ENCODE measurements at places on chromosomes 11 and 22.

GRCh38 chr11:2807025-2807681, 78.4 kb downstream of the CDKN1C start:
- no peak for DNase-seq

GRCh38 chr11:78403781-78404180, 13.8 kb downstream of the GAB2 start:
- no peak for DNase-seq

DNA sequence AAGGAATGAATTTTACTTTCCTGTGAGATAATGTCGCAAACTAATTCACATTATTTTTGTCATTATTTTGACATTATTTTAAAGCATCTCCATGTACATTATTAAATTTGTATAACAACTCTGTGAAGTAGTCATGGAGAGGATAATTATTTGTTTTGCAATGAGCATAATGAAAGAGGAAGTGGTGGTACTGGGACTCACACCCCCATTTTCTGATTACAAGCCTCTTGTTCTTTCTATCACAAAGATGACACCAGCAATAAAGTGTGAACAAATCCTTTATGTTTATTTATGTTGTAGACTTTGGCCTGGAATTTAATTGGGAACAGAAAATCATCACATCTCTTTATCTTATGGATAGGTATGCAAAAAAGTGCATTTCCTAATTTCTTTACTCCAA, 522.6 kb downstream of the TMEM135 start:
- no peak for DNase-seq

GRCh38 chr22:39959640-39960447, at the start of gene TMA7B:
Gene TMA7B, plus strand, starts transcription at chr22:39960397. Its CDS starts 3,978 bp downstream, at chr22:39964375.
- DNase-seq = no peak

GRCh38 chr11:60769811-60770210, 13.1 kb downstream of the MS4A15 start:
- DNase-seq = no peak

DNA sequence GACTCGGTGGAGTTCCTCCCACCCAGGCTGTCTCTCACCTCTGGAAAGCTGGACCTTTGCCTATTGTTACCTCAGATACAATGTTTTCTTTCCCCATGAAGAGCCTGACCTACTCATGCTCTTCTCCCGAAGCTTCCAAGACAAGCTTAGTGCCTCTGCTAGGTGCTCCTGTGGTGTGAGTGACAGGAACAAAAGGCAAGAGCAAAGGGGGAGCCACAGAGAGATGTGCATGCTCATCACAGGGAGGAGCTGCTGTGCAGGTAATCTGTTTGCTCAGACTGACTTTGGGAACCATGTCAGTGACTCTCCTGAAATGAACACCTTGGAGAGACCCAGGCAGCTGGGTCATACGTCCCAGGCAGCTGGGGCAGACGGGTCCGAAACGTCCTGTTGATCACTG, 53.6 kb upstream of the VSTM5 start:
- DNase-seq = no peak

- no peak for DNase-seq
Measured at GRCh38 chr11:110787680-110788079, 75.4 kb upstream of the ARHGAP20 start.

DNA sequence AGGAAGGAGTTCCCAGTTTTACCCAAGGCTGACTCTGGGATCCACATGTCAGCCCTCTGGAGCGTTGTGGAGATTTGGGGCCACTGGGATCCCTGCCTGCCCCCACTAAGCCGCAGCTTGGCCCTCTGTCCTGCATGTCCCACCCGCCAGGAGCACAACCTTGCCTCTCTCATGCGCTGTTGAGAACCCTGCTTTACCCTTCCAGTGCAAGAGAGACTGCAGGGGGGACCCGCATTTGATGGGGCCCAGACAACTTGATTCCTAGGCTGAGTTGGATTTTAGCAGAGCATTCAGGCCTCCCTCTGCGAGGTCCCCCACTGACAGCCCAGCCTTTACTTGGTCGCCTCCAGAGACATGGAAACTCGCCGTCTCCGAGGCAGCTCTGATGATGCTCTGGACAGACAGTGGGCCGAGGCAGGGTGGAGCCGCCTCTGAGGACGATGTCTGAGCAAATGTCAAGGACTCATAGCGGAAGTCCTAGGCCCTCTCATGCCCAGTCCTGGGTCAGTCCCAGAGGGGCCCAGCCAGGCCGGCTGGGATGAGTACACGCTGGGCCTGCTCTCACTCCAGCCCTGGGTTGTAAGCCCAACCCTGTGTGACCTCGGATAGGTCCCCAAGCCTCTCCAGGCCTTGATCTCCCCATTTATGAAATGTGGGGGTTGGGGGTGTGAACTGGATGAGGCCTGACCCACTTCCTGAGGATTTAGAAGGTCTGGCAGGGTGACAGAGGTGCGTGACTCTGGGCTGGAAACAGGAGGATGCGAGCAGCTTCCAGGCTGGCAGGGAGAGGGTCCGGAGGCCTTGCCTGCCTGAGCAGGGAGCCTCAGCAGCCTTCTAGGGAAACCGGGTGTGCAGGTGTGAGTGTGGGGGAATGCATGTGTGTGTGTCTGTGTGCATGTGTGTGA, 630 bp downstream of the CD5 start:
- DNase-seq = no peak

GRCh38 chr11:92376146-92376599, 151.6 kb downstream of the FAT3 start:
- no peak for DNase-seq

- DNase-seq = no peak
Measured at GRCh38 chr22:22710719-22711531, 66.5 kb downstream of the GGTLC2 start.

GRCh38 chr22:37659897-37660708, 1.6 kb downstream of the PDXP start:
- no peak for DNase-seq

GRCh38 chr11:95157824-95158223, 68.2 kb downstream of the ENDOD1 start:
- DNase-seq = no peak

DNA sequence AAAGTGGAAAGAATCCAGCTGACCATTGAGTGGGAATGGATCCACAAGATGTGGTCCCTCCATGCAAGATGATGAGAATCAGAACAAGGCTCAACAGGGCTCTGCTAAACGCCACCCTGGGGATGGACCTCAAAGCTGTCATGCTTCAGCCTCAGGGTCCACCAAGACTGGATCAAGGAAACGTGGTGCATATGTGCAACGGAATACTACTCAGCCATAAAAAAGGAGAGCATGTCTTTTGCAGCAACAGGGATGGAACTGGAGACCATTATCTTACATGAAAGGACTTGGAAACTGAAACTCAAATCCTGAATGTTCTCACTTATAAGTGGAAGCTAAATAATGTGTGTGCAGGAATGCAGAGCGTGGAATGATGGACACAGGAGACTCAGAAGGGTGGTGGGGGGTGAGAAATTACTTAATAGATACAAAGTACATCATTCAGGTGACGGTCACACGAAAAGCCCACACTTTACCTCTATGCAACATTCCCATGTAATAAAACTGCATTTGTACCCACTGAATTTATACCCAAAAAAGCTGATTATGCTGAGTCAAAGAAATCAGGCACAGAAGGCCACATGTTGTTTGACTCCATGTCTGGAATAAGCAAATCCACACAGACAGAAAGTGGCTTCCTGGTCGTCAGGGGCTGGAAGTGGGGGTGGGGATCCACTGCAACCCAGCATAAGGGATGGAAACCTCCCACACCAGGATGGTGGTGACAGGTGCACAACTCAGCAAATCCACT, 116.1 kb downstream of the SHANK2 start:
- no peak for DNase-seq

DNA sequence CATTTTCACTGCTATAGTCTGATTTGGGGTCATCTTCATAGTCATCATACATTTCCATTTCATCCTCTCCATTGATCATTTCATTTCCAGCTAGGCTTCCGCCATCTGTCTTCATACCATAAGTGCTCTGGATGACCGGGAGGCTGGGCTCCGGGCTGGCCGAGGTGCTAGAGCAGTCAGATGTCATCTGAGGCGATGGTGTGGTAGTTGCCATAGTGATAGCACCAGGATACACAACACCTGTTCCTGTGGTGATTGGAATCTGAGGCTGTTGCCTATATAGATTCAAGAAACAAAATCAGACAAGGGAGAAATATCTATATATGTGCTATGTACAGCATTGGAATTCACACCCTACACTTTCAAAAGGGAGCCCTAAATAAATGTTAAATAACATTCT, 383.5 kb downstream of the SOX6 start:
- no peak for DNase-seq

DNA sequence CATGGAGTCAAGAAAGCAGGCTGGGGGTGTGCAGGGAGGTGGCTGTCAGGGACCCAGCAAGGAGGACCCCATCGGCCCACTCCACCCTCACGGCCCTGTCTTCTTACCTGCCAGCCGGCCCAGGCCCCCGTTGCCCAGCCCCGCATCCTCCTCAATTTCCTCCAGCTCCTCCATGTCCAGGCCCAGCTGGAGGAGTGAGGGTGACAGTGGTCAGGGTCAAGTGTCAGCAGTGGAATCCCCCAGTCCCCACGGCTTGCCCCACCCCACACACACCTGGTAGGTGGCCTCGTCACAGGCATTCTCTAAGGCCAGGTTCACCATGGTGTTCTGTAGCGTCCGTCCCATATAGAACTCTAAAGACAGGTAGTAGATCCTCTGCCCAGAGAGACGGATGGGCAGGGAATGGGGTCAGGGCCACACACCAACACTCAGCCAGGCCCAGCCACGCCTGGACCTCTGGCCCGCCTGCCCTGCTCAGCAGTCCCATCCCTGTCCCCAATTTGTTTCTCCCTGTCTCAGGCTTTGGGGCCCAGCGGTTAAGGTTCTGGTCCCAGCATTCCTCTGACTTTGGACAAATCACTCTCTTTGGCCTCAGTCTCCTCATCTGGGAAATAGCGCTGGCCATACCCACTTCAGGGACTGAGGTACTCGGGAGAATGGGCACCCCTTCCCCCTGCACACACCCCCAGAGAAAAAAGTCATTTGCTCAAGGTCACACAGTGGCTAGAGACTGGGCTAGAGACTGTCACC, 1.3 kb downstream of the PYGM start:
- no peak for DNase-seq

DNA sequence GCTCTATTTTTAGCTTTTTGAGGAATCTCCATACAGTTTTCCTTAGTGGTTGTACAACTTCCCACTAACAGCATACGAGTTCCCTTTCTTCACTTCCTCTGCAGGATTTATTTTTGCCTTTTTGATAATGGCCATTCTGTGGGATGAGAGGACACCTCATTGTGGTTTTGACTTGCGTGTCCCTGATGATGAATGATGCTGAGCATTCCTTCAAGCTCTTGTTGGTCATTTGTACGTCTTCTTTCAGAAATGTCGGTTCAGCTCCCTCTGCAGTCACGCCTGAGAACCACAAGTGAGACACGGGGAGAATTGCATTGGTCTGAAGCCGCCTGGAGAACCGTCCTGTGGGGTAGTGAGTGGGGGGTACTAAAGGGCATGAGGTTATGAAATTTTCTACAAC, 2.0 kb upstream of the KRTAP5-10 start:
- DNase-seq = no peak

DNA sequence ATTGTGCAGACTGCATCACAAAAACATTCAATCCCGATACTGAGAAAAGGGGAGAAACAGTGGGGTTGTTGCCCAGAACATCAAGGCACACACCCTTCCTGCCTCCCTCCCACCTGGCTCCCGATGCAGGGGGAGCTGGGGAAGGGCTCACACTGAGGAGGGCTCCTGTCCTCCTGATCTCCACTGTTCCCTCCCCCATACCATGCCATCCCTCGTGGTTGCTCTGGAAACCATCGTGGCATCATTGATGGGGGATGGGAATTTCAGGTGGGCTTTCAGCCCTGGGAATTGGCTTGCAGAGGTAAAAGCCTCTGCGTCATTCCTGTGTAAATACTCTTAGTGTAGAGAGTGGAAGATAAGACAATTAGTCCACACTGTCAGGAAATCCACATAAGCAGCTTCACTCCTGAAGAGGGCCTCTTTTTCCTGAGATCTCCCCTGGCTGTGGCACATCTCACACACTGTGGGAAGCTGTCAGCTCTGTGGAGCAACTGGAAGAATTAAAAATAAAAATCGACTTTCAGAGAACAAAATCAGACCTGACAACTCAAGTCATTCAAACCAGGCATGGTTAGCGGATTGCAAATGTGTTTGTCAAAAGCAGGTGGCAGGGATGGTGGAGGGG, 176.0 kb downstream of the CHST1 start:
- no peak for DNase-seq

- DNase-seq = no peak
Measured at GRCh38 chr11:8287297-8287696, 23.6 kb upstream of the LMO1 start.

DNA sequence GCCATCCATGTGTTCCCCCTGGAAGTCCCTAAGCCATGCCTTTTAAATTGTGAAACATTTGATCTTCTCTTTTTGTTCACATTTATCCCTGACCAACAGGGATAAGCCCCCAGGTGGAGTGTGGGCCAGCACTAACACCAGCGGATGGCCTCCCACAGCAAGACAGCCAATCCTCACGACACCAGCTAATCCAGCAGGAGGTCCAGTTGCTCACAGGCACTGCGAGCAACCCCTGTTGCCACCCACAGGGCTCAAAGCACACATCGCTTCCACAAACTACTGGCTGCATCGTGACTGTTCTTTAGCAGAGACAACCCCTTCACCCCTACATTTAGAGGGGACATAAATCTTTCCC, 2.0 kb downstream of the PCSK7 start:
- no peak for DNase-seq

- DNase-seq = no peak
Measured at GRCh38 chr11:76792505-76793264, 9.5 kb downstream of the TSKU start.

GRCh38 chr11:84691830-84692229, 935.3 kb downstream of the DLG2 start:
- peak; percentile 20 for DNase-seq

DNA sequence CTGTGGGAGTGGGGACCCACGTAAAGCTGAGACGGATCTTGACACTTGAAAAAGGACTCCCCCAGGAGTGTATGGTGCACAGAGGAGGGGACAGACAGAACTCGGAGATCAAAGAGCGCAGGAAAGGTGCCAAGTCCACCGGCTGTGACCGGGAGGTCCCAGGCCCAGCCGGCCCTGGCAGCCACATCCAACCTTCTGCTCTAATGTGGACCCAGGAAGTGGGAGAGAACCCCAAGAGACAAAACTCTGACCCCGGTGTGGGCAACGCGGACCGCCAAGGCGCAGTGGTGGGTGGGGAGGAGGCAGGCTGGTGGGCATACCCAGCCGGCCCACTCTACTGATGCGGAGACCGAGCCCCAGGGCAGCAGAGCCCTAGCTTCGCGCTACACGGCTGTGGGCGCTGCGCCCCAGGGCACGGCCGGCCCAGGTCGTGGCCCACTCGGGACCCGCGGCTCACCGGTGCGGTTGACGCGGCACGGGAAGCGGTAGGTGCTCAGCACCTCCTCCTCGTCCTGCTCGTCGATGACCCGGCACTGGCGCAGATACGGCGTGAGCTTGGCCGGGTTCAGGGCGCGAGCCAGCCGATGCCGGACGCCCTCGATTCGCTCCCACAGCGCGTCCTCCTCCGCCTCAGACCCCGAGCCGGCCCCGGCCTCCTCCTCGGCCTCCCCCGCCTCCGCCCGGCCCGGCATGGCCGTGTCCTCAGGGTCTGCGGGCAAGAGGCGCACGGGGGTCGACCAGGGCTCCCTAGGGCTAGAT, 527 bp downstream of the CARD10 start:
- no peak for DNase-seq

- DNase-seq = no peak
Measured at GRCh38 chr11:69041516-69041915, 7.2 kb upstream of the TPCN2 start.

GRCh38 chr11:33266393-33267215, 9.4 kb downstream of the HIPK3 start:
- DNase-seq = no peak

Data from SK-N-MC (cell line).